HCT116 (cell line): ENCODE measurements at places on chromosomes 12 and 14. TPM values are rescaled to one million over a fixed set of nuclear protein-coding genes. Genes with fewer than 3 reads are reported as not detected.

The AQP2 gene
- total RNA-seq: not detected

The ZNF891 gene
- total RNA-seq: 0.02 TPM

The KLRD1 gene
- 0.27 TPM for total RNA-seq

The NOVA1 gene
- not detected for total RNA-seq

The MYF6 gene
- total RNA-seq: not detected

GRCh38 chr12:116545936-116546335, 13.2 kb upstream of the MAP1LC3B2 start:
- H3K4me1 ChIP-seq: peaks cover 19% of the 10 kb centered on the region
- no peaks in the 10 kb centered on the region for H3K27me3 ChIP-seq
- no peak overlapping the region for H3K4me3 ChIP-seq
- no peak for DNase-seq
- H3K36me3 ChIP-seq: no peaks in the 10 kb centered on the region

DNA sequence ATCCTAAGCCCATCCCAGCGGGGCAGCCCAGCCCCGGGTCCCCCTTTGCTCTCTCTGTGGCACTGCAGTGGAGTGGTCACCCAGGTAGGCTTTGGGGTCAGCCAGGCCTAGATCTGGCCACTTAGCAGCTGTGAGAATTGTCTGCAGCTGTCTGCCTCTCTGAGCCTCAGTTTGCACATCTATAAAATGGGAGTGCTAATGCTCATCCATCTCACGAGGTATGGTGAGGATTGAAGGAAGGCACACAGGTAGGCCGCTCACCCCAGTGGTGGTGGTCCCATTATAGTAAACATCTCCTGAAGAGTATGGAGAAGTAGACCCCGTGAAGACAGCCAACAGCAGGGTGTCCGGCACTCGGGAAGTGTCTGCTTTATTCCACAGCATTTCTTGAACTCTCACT, 9.2 kb downstream of the FOXN4 start:
- no peaks in the 10 kb centered on the region for H3K36me3 ChIP-seq
- H3K27ac ChIP-seq: no peak overlapping the region

GRCh38 chr12:130847112-130847511, 8.1 kb upstream of the STX2 start:
- DNase-seq: no peak
- H3K27ac ChIP-seq: no peak overlapping the region

- no peaks in the 10 kb centered on the region for H3K4me1 ChIP-seq
- no peak for DNase-seq
- H3K27me3 ChIP-seq: peaks cover 51% of the 10 kb centered on the region
- no peaks in the 10 kb centered on the region for H3K36me3 ChIP-seq
- H3K27ac ChIP-seq: no peak overlapping the region
These were observed 33.1 kb downstream of the KCNA5 start for GRCh38 chr12:5076761-5077160.

- peaks cover 3% of the 10 kb centered on the region; the same call in 1 of the 2 replicates for H3K4me1 ChIP-seq
- no peak overlapping the region for H3K4me3 ChIP-seq
- no peaks in the 10 kb centered on the region for H3K36me3 ChIP-seq
These were observed 11.9 kb upstream of the ATP5F1B start for GRCh38 chr12:56657416-56658379.

GRCh38 chr12:53623548-53624385, 2.4 kb downstream of the ATF7 start:
- DNase-seq: no peak
- H3K27ac ChIP-seq: no peak overlapping the region
- no peaks in the 10 kb centered on the region for H3K27me3 ChIP-seq
- peaks cover 8% of the 10 kb centered on the region for H3K4me1 ChIP-seq
- no peak overlapping the region for H3K4me3 ChIP-seq
- no peaks in the 10 kb centered on the region for H3K36me3 ChIP-seq

- no peak overlapping the region for H3K4me3 ChIP-seq
- H3K4me1 ChIP-seq: peaks cover 8% of the 10 kb centered on the region
These were observed 49.3 kb upstream of the USP44 start for GRCh38 chr12:95600567-95600966.

GRCh38 chr14:88426271-88426670, 40.8 kb downstream of the SPATA7 start:
- no peak for DNase-seq
- no peak overlapping the region for H3K4me3 ChIP-seq
- H3K4me1 ChIP-seq: no peaks in the 10 kb centered on the region
- no peaks in the 10 kb centered on the region for H3K36me3 ChIP-seq

- H3K27ac ChIP-seq: no peak overlapping the region
- no peaks in the 10 kb centered on the region for H3K4me1 ChIP-seq
- DNase-seq: no peak
- no peak overlapping the region for H3K4me3 ChIP-seq
- no peaks in the 10 kb centered on the region for H3K27me3 ChIP-seq
- no peaks in the 10 kb centered on the region for H3K36me3 ChIP-seq
These were observed 10.1 kb downstream of the TMEM119 start for GRCh38 chr12:108587826-108588225.

DNA sequence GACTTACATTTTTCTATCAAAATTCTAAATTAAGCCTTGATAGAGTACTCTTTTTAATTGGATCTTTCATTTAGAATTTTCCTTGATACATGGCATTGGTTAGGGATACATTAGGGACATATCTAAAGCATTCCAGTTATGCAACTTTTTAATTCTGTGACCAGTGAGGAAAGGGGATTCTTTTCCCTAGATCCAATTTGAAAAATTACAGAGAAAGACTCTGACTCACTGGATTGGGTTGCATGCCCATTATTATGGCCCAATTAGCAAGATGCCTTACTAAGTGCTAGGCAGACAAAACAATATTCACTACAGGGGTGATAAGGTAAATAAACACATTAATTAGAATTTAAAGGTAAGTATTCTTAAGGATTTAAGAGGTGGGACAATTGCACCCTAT, 5.2 kb upstream of the RAD52 start:
- no peak overlapping the region for H3K4me3 ChIP-seq
- DNase-seq: no peak
- no peaks in the 10 kb centered on the region for H3K36me3 ChIP-seq
- H3K27me3 ChIP-seq: no peaks in the 10 kb centered on the region
- H3K4me1 ChIP-seq: peaks cover 7% of the 10 kb centered on the region

DNA sequence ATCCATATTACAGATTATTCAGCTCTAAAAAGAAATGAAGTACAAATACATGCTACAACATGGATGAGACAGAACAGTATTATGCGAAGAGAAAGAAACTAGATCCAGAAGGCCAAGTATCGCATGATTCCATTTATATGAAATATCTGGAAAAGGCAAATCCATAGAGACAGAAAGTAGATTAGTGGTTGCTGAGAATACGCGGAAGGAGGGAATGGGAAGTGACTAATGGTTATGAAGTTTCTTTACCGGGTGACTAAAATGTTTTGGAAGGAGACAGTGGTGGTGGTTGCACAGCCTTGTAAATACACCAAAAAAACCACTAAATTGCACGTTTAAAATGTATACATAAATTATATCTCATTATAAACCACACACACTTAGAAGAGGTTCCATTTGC, 12.5 kb downstream of the PRDM4 start:
- DNase-seq: no peak
- H3K4me1 ChIP-seq: no peaks in the 10 kb centered on the region
- H3K27me3 ChIP-seq: no peaks in the 10 kb centered on the region
- H3K36me3 ChIP-seq: peaks cover 37% of the 10 kb centered on the region
- H3K4me3 ChIP-seq: no peak overlapping the region
